ENCODE measurements at places on chromosomes 13 and 19. TPM values are rescaled to one million over a fixed set of nuclear protein-coding genes. Genes with fewer than 3 reads are reported as not detected.

The UCHL3 gene
- total RNA-seq: 33.1 TPM

The ZNF541 gene
- not detected for total RNA-seq

The ZNF835 gene
- 0.25 TPM for total RNA-seq

- H3K27ac ChIP-seq: no peak overlapping the region
- peaks cover 47% of the 10 kb centered on the region for H3K36me3 ChIP-seq
- no peak overlapping the region for H3K4me3 ChIP-seq
- H3K27me3 ChIP-seq: no peaks in the 10 kb centered on the region
- no peak for DNase-seq
Observed at GRCh38 chr19:18577365-18577914, 5.8 kb downstream of the UBA52 start.

DNA sequence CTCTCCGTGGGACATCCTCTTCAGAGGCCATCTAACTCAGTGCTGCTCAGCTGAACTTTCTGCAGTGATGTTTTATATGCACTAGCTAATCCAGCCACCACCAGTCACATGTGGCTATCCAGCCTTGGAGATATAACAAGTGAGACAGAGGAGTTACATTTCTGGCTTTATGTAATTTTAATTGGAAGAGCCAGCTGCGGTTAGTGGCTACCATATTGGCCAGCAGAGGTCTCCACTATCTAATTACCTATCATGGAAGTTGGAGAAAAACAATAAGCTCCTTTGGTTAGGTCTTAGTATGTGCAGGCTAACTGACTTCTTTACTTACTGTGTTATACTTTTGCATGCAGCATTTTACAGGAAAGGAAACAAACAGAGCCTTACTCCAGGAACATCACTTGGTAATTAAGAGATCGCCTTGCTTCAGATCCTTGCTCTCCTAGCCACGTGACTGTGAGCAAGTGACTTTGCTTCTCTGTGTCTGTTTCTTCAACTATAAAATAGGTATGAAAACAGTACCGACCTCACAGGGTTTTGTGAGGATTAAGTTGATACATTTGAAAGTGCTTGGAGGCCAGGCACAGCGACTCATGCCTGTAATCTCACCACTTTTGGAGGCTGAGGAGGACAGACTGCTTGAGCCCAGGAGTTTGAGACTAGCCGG is 1.6 kb upstream of the KLK10 start:
- no peak overlapping the region for H3K27ac ChIP-seq
- peaks cover 61% of the 10 kb centered on the region for H3K27me3 ChIP-seq
- peak; percentile 76 for DNase-seq
- H3K4me1 ChIP-seq: peaks cover 10% of the 10 kb centered on the region
- H3K36me3 ChIP-seq: no peaks in the 10 kb centered on the region

GRCh38 chr13:97239943-97240787 is 18.0 kb downstream of the MBNL2 start:
- H3K4me1 ChIP-seq: no peaks in the 10 kb centered on the region
- no peak overlapping the region for H3K4me3 ChIP-seq
- H3K27me3 ChIP-seq: peaks cover 86% of the 10 kb centered on the region
- no peaks in the 10 kb centered on the region for H3K36me3 ChIP-seq
- DNase-seq: no peak

DNA sequence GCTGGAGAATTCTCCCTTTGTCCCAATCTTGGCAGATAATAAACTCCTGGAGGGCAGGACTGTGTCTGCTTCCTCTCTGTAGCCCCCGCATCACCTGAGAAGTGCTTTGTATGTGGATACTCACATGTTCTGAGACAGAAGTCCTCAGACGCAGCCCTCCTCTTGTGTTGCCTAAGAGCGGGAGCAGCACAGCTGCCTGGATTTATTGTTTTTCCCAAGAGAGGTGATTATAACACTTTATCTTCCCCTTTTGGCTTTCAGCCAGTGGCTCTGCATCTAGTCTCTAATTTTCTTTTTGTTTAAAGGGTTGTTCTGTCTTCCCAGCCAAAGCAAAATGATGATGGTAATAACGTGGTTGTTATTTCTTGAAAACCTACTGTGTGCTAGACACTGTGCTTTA is 36.1 kb downstream of the OLFM4 start:
- peaks cover 5% of the 10 kb centered on the region for H3K4me1 ChIP-seq
- no peak overlapping the region for H3K27ac ChIP-seq
- no peak overlapping the region for H3K4me3 ChIP-seq
- no peaks in the 10 kb centered on the region for H3K36me3 ChIP-seq
- DNase-seq: no peak

DNA sequence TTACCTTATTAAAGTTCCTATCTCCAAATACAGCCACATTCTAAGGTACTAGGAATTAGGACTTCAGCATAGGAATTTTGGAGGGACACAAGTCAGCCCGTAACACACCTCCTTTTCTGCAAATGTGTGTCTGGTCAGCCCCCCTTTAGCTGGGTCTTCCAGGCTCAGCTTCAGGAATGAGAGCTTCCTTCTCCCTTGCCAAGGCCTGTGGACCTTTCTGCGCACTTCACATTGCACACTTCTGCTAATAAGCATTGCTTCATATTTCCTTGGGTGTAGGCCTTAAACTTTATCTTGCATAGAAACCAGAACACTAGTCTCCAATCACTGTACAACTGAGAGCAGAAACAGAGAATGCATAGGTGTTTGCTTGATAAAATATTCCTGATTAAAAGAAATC is 4.5 kb upstream of the STK24 start:
- H3K36me3 ChIP-seq: no peaks in the 10 kb centered on the region
- peaks cover 3% of the 10 kb centered on the region for H3K4me1 ChIP-seq
- H3K4me3 ChIP-seq: no peak overlapping the region
- no peaks in the 10 kb centered on the region for H3K27me3 ChIP-seq
- H3K27ac ChIP-seq: peak overlapping the region; percentile 35
- DNase-seq: no peak

DNA sequence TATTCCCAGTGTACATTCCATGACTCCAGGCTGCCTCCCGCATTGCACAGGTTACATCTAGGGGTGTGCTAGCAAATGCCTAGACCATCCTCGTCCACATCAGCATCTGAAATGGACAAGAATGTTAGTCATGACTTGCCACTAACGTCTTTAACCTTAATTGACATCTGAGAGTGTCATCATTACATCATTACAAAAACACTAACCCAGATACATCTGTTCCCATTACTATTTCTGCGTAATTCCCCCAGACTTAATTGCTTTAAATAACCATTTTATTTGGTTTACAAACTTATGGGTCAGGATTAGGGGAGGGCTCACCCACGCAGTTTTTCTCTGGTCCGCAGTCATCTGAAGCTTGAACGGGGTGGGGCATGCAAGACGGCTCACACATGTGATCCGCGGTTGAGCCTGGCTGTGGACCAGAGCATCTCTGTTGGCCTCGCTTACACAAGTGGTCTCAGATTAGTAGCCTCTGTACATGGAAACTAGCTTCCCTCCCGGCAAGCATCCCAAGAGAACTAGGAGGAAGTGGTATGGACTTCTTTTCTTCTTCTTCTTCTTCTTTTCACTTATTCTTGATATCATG is 15.9 kb downstream of the KL start:
- no peaks in the 10 kb centered on the region for H3K27me3 ChIP-seq
- H3K36me3 ChIP-seq: no peaks in the 10 kb centered on the region
- DNase-seq: no peak
- H3K27ac ChIP-seq: no peak overlapping the region
